Fibroblast of villous mesenchyme (primary cell): ENCODE measurements at places on chromosomes 3 and 15. TPM values are rescaled to one million over a fixed set of nuclear protein-coding genes. Genes with fewer than 3 reads are reported as not detected.

- DNase-seq = peak; percentile 37
These were observed 179.9 kb upstream of the C2CD4B start for GRCh38 chr15:62344806-62345539.

DNA sequence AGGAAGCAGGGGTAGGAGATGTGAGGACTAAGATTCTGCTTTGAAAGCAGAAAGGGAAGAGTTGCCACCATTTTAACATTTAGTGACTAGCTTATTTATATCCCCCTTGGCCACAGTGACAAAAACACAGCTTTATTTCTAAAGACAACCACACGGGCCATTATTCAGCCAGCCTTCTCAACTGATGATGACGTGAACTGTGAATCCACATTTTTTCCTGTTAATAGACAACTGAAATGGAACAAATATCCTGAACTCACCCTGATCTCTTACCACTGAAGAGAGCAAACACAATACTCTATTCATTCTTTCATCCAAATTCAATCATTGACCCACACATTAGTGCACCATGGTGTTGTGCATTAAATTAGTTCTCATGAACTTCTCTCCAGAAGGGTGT lies 145.1 kb downstream of the TNIK start:
- DNase-seq = no peak

- no peak for DNase-seq
These were observed 14.7 kb upstream of the SYN2 start for GRCh38 chr3:11989383-11990038.

Gene MCTP2
- total RNA-seq = 2.2 and 4.5 TPM in 2 replicates

DNA sequence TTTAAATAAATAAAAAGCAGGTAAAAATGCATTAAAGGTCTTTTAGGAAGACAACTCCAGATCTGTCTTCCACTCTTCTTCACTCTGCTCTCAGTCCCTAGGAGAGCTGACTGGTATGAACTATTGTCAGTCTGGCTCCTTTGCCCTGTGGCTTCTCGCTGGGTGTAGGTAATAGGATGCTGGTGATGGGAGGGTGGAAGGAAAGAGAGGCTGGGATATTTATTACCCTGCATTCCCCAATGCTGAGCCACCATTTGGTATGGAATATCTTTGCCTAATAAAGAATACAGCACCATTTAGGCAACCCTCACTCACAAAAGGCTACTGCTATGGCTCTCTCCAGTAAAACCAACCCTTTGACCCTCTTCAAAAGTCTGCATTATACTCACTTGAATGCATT lies 326.9 kb downstream of the CNTN3 start:
- no peak for DNase-seq

Gene ITIH1
- not detected in 2 replicates for total RNA-seq

Gene ZPLD1
- total RNA-seq = 0.43 and 1.3 TPM in 2 replicates

Gene DCUN1D1
- total RNA-seq = 23.2 and 40.2 TPM in 2 replicates
